NCI-H524 treated with DMSO at 0.1 percent for 48 hours (cell line): ENCODE measurements at places on chromosomes 7 and 10.
A peak's percentile ranks its signal among the peaks of the same experiment; 100 is the strongest.

DNA sequence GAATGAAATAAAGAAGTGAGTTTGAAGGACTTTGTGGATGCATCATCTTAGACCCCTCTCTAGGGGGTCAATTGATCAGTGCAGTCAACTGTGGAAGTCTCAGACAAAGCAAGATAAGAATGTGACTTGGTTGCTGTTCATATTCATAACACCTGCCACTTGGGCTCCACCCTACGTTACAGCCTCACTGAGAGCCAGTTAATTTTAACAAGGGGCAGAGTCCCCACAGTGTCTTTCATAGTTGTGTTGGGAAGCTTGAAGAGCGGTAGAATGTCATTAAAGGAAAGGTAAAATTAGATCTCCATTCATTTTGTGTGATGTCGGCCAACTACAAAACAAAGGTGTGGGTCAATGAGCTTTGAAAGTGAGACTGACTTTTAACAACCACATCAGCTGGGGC is 442.1 kb upstream of the C7orf33 start:
- no peak for DNase-seq

- DNase-seq: no peak
Observed at GRCh38 chr10:37703833-37704382, 153.5 kb downstream of the ZNF248 start.

DNA sequence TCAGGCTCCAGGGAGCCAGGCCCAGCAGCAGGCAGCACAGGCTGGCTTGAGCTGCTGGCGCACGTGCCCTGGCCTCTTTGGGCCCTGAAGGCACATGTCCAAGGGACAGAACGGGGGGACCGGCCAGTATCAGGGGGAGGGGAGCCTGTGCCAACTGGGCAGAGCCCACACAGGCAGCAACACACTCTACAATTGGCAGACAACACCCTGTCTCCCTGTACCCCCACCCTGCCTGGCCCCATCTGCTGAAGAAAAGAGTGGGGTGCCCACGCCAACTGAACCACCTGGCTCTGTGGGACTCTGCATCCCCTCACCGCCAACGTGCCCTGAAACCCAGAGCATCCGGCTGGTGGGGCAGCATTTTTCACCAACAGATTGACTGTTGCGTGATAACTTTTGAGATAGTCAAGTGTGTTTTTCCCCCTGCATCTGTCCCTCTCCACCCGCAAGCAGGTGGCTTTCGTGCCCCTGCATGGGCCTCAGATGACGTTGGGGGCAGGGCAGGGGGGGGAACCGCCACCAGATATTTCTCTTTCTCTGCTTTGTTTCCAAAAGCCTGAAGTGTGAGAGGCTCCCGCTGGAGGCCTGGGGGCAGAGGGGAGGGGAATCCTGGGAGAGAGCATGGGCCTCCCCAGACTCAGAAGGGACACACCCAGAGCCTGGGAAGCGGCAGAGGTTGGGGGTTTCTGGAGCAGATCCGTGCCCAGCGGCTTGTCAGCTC is 21.8 kb downstream of the SLIT1 start:
- DNase-seq: peak; percentile 55

- no peak for DNase-seq
Observed at GRCh38 chr10:13904064-13904463, 317.3 kb downstream of the PRPF18 start.

GRCh38 chr10:104301907-104302690 is 33.1 kb downstream of the GSTO2 start:
- no peak for DNase-seq
